ENCODE measurements at places on chromosomes 16 and 17. TPM values are rescaled to one million over a fixed set of nuclear protein-coding genes. Genes with fewer than 3 reads are reported as not detected.

DNA sequence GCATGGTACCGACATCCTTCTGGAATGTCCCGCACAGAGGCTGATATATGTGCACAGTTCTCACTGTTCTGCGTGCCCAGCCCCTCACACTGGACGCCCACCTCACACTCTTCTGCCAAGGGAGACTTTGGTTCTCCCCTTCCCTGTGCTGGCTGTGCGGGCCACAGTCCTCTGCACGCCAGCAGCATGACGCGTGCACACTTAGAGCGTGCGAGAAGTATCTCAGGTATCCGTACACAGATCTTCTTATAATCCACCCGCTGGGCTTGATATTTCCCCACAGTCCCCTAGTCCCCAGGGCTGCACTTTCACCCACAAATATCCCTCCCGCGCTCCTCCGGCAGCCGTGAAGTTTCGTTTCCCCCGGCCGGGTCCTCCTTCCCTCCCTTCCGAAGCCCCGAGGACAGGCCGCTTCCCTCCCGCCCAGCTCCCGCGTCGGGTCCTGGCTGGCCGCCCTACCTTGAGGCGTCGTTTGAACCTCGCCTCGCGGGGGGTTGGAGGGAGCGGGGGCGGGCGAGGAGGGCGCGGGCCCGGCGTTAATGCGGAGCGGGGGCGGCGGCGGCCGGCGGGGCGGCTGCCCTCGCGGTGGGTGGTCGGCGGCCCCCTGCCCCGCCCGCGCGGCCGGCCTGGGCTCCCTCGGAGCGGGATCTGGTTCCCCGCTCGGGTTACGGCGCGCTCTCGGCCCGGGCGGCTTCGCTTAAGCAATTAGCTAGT, 5.0 kb upstream of the FOXF1 start:
- H3K4me1 ChIP-seq, result no peaks in the 10 kb centered on the region
- no peak for DNase-seq
- H3K36me3 ChIP-seq, result no peaks in the 10 kb centered on the region
- no peak overlapping the region for H3K4me3 ChIP-seq
- H3K27ac ChIP-seq, result no peak overlapping the region

DNA sequence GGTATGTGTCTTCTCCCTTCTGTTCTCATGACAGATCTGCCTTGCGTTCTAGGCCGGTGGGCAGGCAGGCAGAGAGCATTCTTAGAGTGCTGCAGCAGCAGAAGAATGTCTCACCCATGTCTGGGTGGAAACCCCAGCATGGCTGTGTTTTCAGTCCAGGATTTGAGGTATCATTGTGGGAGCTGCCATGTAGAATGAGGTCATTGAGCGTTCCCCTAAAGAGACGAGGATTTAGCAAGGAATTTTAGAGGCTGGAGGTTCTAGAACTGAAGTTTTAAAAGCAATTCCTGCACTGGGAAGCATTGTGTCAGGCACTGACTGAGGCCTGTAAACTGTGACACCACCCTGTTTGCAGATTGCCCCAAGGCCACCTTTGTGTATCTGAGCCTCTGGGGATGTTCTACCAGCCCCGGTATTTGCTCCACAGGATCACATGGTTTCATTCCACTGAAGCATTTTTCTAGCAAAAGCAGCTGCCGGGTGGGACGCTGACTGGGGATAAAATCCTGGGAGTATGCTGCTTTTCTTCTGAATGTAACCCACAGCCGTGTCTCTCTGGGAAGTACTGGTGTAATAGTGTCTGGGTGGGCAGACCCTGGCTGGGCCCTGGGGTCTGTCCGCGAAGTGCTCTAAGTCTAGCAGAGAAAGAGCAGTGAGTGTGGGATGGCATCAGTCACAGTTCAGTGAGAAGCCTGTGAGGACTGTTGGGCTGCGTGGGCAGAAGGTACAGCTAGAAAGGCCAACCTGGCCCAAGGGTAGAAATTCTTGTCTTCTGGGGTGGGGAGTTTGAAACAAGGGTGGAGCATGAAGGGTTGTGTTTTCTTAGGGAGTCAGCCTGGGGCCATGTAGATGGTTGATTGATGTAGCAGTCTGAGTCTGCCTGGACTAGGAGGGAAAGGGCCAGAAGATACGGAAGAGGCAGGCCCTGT, 30.2 kb downstream of the PLCD3 start:
- H3K4me3 ChIP-seq, result no peak overlapping the region
- peak overlapping the region; percentile 71 for H3K27ac ChIP-seq
- H3K27me3 ChIP-seq, result no peaks in the 10 kb centered on the region
- no peak for DNase-seq

GRCh38 chr16:20747030-20747816, 5.6 kb upstream of the THUMPD1 start:
- no peak for DNase-seq
- no peak overlapping the region for H3K27ac ChIP-seq
- peaks cover 2% of the 10 kb centered on the region for H3K27me3 ChIP-seq
- no peaks in the 10 kb centered on the region for H3K36me3 ChIP-seq
- no peaks in the 10 kb centered on the region for H3K4me1 ChIP-seq
- no peak overlapping the region for H3K4me3 ChIP-seq

- no peaks in the 10 kb centered on the region for H3K36me3 ChIP-seq
- H3K4me3 ChIP-seq, result no peak overlapping the region
- no peak overlapping the region for H3K27ac ChIP-seq
Measured at GRCh38 chr17:28871056-28871579, 16.3 kb downstream of the ERAL1 start.

DNA sequence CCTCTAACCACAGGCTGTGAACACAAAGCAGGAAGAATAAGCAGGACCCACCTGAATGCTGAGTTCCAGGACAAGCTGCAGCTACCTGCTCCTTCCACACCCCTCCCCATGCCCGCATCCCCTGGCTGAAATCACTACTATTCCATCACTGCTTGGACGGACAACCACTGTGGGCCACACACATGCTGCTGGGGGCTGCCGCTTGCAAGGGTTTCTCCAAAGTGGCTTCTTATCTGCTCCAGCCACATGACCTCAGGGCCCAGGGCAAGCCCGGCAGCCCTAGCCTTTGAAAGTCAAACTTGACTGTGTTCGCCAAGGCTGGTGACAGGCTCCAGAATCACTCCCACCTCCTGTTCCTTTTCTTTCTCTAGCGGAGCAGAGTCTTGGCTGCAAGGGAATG, 18.4 kb downstream of the FA2H start:
- H3K4me1 ChIP-seq, result no peaks in the 10 kb centered on the region
- H3K27me3 ChIP-seq, result no peaks in the 10 kb centered on the region
- DNase-seq, result peak; percentile 42
- no peak overlapping the region for H3K4me3 ChIP-seq

DNA sequence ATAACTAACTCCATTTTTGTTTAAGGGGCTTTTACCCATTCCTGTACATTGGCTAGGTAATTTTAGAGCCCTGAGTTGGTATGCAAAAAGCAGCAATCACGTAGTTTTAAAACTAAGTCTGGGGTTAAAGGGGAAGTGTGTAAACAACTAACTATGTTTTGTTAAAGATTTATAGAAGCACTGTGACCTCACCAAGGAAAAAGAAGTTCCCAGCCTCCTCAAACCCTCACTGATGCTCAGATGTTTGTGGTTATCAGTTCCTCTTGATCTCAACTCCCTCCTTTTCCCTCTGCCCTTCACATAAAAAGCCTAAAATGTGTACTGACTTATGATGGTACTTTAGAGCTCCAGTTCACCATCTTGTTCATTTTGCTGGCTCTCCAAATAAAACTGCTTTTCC, 119.9 kb upstream of the IRX6 start:
- no peak for DNase-seq
- no peaks in the 10 kb centered on the region for H3K36me3 ChIP-seq
- no peaks in the 10 kb centered on the region for H3K4me1 ChIP-seq
- no peak overlapping the region for H3K4me3 ChIP-seq
- H3K27ac ChIP-seq, result no peak overlapping the region

DNA sequence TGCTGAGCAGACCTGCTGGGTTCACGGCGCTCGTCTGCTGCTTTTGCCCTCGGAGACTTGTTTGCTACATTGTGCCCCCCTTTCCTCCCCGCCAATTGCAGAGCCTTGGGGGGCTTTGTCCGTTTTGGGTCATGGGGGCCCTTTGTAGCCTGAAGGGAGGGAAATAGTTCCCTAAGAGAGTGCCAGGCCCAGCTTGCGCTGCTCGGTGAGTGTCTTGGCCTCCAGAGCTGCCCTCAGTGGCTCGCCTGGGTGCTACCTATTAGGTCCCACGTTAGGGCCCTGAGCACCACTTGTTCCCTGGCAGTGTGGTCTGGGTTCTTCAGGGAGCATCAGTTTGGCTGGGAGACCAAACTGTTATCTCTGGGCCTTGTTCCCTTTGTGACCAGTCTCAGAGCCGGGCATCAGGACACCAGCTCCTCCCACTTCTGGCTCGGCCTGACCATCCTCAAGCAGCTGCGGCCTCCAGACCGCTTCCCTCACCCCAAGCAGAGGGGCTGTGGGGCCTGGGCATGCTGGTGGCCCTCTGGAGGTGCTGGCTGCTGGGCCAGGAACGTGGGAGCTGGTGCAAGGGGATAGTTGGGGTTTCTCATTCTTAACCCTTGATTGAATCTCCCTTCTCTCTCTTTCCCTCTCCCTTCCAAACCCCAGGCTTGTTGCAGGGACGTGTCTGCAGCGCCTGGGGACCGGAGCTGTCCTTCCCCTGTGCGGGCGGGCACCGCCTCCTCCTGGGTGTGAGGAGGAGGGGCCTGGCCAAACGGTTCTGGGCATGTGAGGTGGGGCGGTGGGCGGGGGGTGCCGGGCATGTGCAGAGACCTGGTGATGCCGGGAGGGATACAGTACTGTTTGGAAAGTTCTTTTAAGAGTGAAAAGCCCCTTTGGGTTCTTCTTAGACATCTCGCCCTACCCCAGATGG, 16.0 kb upstream of the ITGB4 start:
- no peak overlapping the region for H3K27ac ChIP-seq
- DNase-seq, result no peak
- no peak overlapping the region for H3K4me3 ChIP-seq
- H3K4me1 ChIP-seq, result no peaks in the 10 kb centered on the region

GRCh38 chr17:49439673-49440571, 25.2 kb upstream of the PHB1 start:
- DNase-seq, result peak; percentile 57
- no peaks in the 10 kb centered on the region for H3K4me1 ChIP-seq
- H3K27ac ChIP-seq, result no peak overlapping the region
- no peaks in the 10 kb centered on the region for H3K27me3 ChIP-seq
- no peaks in the 10 kb centered on the region for H3K36me3 ChIP-seq
- H3K4me3 ChIP-seq, result no peak overlapping the region

DNA sequence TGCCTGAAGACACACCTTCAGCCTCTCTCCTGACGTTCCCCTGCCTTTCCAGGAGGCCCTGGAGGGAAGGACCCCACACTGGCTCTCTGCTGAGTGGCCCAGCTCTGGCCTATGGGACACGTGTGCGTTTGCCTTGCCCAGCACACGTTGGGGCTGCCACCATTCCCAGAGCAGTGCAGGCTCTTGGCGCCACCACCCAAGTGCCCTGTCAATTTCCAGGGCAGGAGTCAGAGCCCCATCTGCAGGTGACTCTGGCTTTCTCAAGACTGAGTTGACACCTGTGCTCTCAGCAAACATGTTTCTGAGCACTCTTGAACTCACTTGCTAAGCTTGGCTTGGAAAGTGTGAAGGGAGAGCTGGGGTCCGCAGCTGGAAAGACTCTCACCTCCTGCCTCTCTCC, 4.7 kb upstream of the IRF8 start:
- no peak overlapping the region for H3K4me3 ChIP-seq
- H3K36me3 ChIP-seq, result no peaks in the 10 kb centered on the region
- H3K4me1 ChIP-seq, result no peaks in the 10 kb centered on the region
- no peaks in the 10 kb centered on the region for H3K27me3 ChIP-seq

FBF1 gene
- polyA plus RNA-seq, result 1.0 TPM

OR1A1 gene
- polyA plus RNA-seq, result not detected
